ENCODE measurements at places on chromosomes 11 and 22.

GRCh38 chr11:134942681-134943080, 530.6 kb upstream of the B3GAT1 start:
- DNase-seq, result no peak

DNA sequence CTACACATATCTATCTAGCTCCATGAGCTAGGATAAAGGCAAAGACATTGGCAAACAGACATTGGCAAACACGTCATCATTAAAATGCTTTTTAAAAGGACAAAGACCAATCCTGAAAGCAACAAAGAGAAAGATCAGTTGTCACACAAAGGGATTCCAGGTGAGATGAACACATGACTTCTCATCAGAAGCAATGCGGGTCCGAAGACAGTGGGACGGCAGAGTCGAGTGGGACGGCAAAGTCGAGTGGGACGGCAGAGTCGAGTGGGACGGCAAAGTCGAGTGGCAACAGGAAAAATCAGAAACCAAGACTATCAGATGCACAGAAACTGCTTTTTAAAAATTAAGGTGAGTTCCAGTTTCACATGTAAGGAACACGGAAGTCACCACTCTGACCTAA, 609.5 kb downstream of the BRD1 start:
- no peak for DNase-seq

GRCh38 chr11:690738-691633, 4.0 kb downstream of the DEAF1 start:
- DNase-seq, result no peak

GRCh38 chr11:128451652-128452470, 135.5 kb downstream of the ETS1 start:
- no peak for DNase-seq

GRCh38 chr11:26263769-26264168, 68.2 kb upstream of the ANO3 start:
- no peak for DNase-seq

- DNase-seq, result no peak
These were observed 6.3 kb downstream of the DEPDC7 start for GRCh38 chr11:33021937-33022336.

DNA sequence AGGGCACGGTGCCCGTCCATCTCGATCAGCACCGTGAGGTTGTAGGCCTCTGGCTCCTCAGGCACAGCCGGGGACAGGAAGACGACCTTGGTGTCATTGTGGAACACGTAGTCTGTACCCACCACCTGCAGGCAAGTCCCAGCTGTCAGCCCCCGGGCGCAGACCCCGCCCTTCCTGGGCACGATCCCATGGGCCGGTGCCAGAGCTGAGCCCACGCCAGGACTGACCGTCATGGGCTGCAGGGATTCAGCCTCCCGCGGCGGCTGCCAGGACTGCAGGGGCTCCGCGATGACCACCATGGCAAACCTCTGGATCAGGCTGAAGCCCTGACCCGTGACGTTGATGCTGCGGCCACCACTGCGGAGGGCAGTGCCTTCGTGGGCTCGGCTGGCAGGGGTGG, 11.8 kb upstream of the MAPK11 start:
- DNase-seq, result no peak

GRCh38 chr11:105181521-105181920, 42.0 kb upstream of the CARD18 start:
- no peak for DNase-seq

- no peak for DNase-seq
These were observed 28.1 kb upstream of the CD81 start for GRCh38 chr11:2348986-2349385.

GRCh38 chr11:102950622-102951081, 4.9 kb downstream of the MMP13 start:
- DNase-seq, result no peak

GRCh38 chr22:47328550-47329243, 566.2 kb downstream of the TBC1D22A start:
- no peak for DNase-seq

DNA sequence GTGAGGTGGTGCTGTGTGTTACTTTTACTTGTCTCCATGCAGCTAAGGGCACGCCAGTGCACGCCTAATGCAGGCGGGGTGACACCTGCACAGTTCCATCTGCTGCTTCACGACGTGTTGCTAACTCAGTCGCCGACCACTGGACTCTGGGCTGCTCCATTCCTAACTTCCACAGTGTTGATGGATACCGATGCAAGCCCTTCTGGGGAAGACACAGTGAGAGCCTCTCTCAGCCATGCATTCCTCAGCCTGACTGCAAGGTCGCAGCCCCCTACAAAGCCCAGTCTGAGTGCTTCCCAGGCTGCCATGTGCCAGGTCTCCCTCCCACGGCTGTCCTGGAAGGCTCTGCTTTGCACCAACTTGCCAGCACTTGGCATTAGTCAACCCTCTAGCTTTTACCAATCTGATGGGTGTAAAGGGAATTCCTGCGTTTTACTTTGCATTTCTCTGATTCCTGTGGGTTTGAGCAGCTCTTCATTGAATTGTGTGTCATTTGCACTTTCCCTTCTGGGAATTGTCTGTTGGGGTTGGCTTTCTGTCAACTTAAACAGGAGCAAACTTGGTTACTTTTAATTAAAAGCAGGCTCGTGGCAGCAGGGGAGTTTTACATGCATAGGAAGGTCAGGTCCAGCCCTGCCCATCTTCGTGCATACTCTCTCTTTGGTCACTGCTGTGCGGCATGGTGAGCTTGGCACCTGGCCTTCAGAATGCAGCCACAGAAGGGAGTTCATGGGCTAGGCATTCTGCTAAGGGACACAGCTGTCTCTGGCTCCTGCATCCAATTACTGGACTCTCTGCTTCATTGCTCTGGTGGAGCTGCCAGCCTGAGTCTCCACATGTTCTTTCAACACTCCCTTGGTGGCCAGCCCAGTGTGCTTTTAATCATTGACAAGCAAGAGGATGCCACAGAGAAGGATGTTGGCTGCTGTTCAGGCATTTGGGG, 34.6 kb upstream of the SHANK2 start:
- DNase-seq, result no peak

DNA sequence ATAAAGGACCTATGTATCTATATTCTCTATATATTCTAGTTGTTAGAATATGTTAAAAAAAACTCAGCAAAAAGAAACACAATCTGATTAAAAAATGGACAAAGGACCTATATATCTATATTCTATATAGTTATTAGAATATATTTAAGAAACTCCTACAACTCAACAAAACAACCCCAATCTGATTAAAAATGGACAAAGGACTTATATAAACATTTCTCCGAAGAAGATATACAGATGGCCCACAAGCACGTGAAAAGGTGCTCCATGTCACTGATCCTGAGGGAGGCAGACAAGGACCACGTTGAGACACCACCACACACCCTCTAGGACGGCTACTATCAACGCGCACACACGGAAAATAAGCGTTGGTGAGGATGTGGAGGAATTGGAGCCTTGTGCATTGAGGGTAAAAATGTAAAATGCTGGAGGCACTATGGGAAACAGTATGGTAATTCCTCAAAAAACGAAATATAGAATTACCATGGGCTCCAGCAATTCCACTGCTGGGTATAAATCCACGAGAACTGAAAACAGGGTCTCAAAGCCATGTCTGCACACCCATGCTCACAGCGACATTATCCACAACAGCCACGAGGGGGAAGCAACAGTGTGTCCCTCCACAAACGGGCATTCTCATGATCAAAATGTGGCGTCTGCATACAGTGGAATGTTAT, 22.7 kb downstream of the YPEL1 start:
- peak; percentile 21 for DNase-seq

GRCh38 chr11:41306431-41306830, 153.0 kb downstream of the LRRC4C start:
- DNase-seq, result no peak

DNA sequence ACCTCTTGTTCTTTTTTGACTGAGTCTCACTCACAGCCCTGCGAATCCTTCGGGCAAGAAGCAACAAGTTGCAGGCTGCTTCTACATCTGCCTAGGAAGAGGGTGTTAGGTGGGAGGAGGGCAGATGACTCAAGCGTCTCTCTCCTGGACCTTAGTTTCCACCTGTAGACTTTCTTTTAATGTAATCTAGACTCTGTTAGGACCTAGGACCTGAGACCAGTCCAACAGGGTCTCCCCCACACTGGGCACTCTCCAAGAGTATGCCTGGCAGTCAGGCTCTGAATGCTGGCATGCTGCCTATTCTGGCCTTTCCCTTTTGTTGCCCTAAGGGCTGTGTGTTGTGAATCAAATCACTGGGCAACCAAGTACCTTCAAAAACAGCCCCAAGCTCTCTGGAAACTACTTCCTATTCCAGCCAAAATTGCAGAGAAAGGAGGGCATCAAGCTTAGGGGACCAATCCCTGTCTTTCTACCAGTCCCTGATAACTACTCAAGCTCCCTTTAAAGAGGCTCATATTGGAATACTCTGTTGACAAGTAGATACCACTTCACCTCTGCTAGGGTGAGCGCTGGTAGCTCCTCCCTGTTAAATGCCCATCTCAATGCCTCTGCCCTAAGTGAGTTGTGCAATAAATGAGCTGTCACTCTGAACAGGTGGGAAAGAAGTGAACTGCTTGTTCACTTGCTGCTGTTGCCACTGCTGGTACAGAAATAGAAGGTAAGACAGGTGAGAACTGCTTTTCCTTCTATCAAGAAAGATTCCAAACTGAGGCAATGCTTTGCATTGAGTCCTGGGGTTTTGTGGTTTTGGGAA, at the start of gene BBOX1:
BBOX1 (plus strand) TSS at position 514 of the 814 bp plus-strand sequence. CDS start 14,616 bp downstream, outside the sequence.
- no peak for DNase-seq

- no peak for DNase-seq
These were observed 134.4 kb downstream of the MPPED1 start for GRCh38 chr22:43546186-43546585.

DNA sequence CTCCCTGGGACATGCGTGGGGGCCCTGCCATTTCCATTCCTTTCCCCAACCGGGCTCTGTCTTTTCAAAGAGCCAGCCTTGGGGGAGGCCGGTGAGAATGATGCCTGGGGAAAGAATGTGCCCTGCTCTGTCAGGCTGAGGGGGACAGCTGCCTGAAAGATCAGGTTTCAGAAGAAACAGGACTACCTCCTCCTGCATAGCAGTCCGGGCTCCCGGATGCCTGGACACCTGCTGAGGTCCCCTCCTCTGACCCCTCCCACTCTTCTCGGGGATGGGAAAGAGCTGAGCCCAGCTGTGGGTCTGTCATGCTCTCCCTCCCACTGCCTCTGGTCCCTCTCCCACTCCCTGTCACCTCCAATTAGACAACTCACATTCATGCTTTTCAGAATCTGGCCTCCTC, 41.8 kb upstream of the CDON start:
- DNase-seq, result no peak

DNA sequence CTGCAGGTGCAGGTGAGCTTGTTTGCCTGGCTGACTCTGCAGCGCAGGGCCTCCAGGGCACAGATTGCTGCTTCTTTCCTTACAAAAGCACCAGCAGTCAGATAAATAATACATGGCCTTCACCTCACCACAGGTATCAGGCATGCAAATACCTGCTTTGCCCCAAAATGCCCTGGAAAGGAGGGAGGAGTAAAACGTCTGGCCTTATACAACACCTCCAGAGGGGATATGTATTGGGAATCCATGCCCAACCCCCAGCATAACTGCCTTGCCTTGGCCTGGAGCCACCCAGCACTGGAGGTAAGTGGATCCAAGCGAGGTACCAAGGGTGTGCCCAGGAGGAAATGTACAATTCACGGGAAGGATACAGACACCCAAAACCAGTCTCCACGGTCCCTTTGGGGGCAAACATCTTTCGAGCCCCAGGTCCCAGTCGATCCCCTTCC, 860 bp downstream of the TMEM184B start:
- DNase-seq, result no peak

GRCh38 chr11:58597486-58598144, 18.8 kb downstream of the ZFP91 start:
- no peak for DNase-seq

DNA sequence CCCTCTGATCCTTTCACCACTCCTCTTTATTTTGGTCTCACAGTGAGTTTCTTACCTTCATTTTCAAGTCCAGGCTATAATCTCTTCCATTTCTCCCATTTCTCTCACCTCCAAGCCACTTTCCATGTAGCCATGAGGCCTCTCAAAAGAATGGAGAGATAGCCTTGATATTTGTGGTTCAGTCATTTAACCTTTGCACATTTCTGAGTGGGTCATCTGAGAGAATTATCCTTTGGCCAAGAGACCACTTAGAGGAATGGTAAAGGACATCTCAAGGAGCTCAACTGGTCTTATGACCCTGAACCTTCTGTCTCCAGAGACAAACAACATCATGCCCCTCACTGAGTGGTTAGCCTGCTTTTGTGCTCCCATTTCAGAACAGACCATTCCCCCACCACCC, 121.1 kb downstream of the KIRREL3 start:
- DNase-seq, result no peak

DNA sequence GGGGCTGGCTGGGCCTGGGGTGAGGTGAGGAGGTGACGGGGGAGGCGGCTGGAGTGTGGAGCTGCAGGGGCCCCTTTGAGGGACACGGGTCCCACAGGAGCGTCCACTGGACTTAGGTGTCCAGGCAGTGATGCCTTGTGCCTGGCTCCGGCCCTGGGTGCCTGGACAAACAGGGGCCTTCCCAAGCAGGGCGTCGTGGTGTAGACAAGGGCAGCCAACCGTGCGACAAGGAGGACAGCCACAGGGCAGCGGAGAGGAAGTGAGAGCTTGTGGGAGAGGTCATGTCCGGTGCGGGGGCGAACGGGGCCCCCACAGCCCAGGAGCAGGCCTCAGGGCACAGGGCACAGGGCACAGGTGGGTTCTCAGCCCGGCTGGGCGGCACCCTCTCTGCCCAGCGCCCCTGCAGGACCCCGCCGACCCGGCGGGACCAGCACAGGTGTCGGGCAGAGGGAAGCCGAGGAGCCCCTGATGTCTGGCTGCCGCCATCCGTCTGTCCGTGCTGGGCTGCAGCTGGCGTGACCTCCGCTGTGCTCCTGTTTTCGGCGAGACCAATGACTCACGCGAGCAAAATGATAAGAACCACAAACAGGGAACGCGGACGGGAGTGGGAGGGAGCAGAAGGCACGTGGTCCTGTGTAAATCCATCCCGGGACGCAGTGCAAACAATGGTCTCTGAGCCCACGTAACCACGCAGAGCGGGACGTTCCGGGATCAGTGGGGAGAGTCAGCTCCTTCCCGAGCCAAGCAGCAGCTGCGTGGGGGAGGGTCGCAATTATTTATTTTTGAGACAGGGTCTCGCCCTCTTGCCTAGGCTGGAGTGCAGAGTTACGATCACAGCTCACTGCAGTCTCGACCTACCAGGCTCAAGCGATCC, 49.1 kb upstream of the A4GALT start:
- DNase-seq, result no peak

GRCh38 chr11:125569915-125570621, 791 bp downstream of the EI24 start:
- no peak for DNase-seq

GRCh38 chr11:47327949-47328348, 24.6 kb downstream of the MYBPC3 start:
- no peak for DNase-seq

- DNase-seq, result no peak
These were observed 10.1 kb downstream of the C11orf87 start for GRCh38 chr11:109432105-109432504.

DNA sequence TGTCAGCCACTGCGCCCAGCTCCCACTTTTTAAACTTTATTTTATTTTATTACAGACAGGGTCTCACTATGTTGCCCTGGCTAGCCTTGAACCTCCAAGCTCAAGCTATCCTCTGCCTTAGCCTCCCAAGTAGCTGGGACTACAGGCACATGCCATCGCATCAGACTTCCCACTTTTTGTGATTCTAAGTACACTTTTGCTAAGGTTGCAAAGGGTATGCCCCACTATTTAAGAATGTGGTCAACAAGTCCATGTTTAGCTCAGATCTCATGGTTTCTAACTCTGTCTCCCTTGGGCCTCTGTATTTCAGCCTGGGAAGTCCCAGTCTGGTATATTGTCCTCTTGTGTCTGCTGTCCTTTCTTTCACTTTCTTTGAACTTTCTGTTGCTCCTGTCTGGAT, 35.3 kb downstream of the EXPH5 start:
- DNase-seq, result no peak
